ENCODE measurements at places on chromosomes 12 and 14. TPM values are rescaled to one million over a fixed set of nuclear protein-coding genes. Genes with fewer than 3 reads are reported as not detected.
A peak's percentile ranks its signal among the peaks of the same experiment; 100 is the strongest.

TAC3 gene
- polyA plus RNA-seq: not detected

RAD51AP1 gene
- polyA plus RNA-seq: 0.52 TPM

OTUB2 gene
- polyA plus RNA-seq: 0.18 TPM

OAS2 gene
- polyA plus RNA-seq: 4.1 TPM

TMEM121 gene
- polyA plus RNA-seq: 2.3 TPM

SYNE3 gene
- 5.2 TPM for polyA plus RNA-seq

DNA sequence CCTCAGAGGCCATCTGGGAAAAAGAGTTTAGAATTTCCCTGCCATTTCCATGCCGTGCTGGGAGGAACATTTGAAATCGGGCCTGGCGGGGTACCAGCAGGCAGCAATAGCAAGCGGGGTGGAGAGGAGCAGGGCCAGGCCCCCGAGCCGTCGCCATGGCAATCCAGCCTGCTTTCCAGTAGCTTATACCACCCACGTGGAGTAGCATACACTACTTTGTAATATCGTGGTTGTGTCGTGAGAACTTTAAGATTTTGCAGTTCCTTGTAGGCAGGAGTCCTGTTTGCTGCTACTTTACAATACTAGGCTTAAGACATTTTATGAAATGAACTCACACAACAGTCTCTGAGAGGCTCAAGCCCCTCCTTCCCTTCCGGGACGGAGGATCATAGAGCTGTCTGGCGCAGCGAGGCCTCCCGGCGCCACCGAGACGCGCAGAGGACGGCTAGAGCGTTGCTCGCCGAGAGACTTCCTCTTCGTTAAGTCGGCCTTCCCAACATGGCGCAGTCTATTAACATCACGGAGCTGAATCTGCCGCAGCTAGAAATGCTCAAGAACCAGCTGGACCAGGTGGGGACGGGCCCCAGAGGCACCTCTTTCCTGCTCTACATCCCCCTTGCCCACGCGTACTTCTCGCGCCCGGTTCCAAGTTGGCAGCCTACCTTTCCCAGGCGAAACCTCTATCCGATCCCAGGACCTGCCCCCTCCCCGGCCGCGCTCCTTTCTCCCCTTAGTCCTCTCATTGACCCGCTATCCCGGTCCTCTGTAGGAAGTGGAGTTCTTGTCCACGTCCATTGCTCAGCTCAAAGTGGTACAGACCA is at the start of gene PFDN5:
TSS of gene PFDN5 (plus strand) at position 473 of the 821 bp plus-strand sequence. CDS start at position 499, 26 bp downstream.
- DNase-seq: peak; percentile 96

DNA sequence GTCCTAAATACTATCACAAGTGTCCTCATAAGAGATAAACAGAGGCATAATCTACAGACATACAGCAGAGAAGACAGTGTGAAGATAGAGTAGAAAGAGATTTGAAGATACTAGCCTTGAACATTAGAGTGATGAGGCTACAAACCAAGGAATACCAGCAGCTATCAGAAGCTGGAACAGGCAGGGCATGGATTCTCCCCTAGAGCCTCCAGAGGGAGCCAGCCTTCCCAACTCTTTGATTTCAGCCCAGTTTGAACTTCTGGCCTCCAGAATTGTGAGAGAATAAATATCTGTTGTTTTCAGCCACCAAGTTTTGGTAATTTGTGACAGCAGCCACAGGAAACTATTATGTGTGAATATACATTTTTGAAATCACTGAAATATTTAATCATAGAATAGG is 47.2 kb downstream of the CCDC91 start:
- DNase-seq: no peak

GRCh38 chr12:117240081-117240755 is 49.9 kb upstream of the FBXO21 start:
- DNase-seq: no peak

DNA sequence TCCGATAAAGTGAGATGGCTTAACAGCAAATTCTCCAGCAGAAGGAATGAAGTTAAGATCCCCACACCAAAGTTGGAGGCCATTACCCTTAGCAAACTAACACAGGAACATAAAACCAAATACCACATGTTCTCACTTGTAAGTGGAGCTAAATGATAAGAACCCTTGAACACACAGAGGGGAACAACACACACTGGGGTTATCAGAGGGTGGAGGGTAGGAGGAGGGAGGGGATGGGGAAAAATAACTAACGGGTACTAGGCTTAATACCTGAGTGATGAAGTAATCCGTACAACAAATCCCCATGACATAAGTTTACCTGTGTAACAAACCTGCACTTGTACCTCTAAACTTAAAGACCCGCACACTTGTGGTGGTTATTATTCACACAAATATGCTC is 240.4 kb upstream of the NAV3 start:
- DNase-seq: no peak

DNA sequence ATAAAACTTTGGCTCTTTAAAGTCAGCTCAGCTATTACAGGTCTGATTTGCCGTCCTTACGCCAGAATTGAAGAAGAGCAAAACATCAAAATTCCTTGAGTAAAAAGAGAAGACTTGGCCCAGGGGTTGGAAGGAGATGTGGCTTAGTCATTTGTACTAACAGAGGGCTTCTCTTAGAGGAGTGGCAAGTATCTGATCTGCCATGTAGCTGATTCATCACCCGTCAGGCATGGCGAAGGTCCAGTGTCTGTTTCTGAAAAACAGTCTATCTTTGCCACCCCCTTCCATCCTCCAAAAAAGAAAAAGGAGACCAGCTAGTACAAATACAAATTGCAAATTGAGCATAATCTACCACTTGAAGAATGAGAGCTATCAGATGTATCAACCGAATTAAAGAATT is 91.9 kb downstream of the RAD52 start:
- no peak for DNase-seq

GRCh38 chr12:43696154-43696553 is 62.4 kb downstream of the PUS7L start:
- DNase-seq: no peak

All from right cardiac atrium (tissue), 5 donors.